ELR (cell line): ENCODE measurements at places on chromosomes 1 and 21.

DNA sequence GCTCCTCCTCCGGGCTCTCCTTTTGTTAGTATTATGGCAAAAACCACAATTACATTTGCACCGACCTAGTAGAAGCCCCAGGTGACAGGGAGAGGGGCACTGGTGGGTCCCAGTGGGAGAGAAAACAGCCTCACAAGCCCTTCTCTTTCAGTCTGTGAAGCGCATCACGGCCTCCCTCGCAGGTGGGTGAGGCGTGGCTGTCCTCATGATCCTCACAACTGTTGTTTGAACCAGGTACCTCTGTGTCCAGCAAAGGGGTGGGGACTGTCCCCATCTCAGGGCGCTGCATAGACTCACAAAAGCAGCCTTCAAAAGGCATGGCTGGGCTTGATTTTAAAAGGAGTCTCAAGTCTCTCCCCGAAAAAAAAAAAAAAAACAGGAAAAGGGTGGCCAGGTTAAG lies 7.9 kb upstream of the C2CD2 start:
- DNase-seq: no peak

DNA sequence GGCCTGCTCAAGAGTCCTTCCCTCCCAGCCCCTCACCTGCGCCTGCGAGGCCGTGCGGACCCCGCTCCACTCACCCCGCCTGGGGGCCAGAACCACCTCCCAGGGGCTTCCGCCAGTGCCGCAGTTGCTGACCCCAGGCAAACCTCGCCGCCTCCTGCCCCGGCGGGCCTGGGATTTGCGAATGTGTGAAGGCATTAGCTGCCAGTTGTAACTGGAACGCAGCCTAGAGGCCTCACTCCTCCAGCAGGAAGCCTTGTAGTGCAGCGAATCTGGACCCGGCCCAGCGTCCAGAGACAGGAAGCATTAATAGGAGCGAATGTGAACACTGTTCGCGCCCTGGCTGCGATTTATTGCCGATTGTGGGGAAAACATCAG lies 140.9 kb upstream of the ARHGEF16 start:
- peak; percentile 57 for DNase-seq

GRCh38 chr1:101474039-101474665 lies 237.3 kb downstream of the S1PR1 start:
- peak; percentile 57 for DNase-seq

GRCh38 chr1:65955503-65955902 lies 162.8 kb downstream of the PDE4B start:
- DNase-seq: no peak

GRCh38 chr1:167428395-167428794 lies 89.9 kb downstream of the CD247 start:
- peak; percentile 23 for DNase-seq

DNA sequence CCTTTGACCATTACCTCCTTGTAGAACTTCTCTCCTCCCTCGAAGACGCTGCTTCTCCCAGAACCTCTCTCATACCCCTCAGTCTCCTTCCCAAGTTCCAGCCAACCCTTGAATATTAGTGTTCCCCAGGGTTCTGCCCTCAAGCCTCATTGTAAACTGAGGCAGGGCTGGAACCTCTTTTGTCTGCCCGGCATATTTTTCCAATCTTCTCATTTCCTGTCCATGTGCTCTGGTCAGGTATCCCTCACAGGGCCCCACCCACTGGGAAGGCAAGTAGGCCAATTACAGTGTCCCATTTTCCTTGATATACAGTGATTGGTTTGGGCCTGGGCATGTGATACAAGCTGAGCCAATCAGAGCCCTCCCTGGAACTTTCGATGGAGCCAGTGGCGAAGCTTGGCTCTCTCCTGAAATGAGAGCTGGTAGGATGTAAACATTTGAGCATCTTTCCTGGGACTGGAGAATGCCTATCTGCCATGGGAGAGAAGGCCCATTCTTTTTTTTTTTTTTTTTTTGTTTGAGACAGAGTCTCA lies 57.1 kb upstream of the ID3 start:
- DNase-seq: no peak

DNA sequence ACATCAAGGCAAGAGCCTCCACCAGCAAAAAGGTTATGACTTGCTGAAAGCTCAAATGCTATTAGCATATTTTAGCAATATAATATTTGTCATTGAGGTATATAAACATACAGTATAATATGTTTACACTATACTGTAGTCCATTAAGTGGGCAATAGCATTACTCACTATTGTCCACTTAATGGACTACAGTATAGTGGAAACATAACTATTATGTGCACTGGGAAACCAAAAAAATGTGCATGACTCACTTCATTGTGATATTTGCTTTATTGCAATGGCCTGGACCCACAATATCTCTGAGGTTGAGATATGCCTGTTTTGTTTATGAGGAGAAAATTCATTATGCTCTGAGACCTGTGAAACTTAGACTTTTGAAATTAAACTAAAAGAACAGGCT lies 300.0 kb downstream of the BARHL2 start:
- DNase-seq: peak; percentile 58

DNA sequence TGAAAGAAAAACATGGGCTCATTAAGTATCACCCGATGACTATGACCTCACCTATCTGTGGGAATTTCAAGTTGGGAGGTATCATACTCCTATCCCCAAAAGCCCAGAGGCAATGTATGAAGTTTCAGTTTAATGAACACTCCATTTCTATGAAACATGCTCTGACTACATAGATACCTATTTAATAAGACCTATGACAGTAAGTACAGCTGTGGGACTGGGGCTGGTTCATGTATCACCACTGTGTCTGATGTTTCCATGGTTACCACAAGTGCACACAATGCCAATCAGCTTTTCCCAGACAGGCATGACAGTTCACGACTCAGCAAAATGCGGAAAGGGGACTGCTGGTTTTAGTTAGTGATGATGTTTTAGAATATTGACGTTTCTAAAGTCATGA lies 167.7 kb downstream of the SIPA1L2 start:
- DNase-seq: no peak

DNA sequence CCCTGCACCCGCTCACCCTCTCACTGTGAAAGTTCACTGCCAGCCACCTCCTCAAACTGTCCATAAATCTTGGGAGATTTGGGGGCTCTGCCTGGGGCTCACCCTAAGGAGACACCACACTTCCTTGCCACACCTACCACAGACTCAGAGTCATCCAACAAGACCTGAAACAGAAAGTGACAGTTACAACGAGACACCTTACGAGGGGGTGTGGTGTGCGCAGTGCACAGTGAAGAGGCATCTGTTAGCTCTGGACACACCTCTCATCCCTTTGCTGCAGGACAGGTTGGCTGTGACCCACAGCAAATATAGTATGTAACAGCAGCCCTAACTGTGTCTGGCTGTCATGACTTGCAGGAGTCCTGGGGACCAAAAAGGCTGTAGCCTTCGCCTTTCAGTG lies 190.2 kb downstream of the NR5A2 start:
- DNase-seq: no peak

GRCh38 chr1:98467586-98467985 lies 193.9 kb upstream of the SNX7 start:
- DNase-seq: no peak

- DNase-seq: peak; percentile 61
Measured at GRCh38 chr1:201309416-201309815, 26.1 kb downstream of the PKP1 start.

- DNase-seq: no peak
Measured at GRCh38 chr1:206455666-206456344, 14.5 kb upstream of the IKBKE start.

GRCh38 chr1:18761948-18762840 lies 97.3 kb downstream of the TAS1R2 start:
- no peak for DNase-seq

DNA sequence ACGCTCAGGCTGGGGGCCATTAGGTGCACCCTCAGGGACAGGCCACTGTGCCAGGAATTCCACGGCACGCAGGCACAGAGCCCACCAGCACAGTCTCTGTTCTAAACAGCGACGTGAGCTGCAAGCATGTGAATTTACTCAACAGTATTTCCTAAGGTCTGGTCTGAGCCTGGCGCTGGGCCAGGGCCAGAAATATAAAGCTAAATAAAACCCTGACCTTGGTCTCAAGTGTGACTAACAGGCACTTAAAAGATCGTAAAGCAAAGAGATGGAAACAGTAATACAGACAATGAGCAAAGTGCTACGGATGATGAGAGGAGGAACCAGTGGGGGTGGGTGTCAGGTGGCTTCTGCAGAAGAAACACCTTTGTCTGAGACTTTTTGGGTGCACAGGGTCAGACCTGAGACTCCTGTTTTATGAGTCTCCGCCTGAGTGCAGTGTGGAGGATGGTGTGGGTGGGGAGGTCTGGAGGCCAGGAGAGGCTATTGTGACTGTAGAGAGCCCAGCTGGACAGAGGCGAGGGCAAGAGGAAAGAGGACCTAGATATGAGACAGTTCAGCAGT lies 53.4 kb upstream of the EDN2 start:
- DNase-seq: peak; percentile 74
